ENCODE measurements at places on chromosomes 4 and X.

DNA sequence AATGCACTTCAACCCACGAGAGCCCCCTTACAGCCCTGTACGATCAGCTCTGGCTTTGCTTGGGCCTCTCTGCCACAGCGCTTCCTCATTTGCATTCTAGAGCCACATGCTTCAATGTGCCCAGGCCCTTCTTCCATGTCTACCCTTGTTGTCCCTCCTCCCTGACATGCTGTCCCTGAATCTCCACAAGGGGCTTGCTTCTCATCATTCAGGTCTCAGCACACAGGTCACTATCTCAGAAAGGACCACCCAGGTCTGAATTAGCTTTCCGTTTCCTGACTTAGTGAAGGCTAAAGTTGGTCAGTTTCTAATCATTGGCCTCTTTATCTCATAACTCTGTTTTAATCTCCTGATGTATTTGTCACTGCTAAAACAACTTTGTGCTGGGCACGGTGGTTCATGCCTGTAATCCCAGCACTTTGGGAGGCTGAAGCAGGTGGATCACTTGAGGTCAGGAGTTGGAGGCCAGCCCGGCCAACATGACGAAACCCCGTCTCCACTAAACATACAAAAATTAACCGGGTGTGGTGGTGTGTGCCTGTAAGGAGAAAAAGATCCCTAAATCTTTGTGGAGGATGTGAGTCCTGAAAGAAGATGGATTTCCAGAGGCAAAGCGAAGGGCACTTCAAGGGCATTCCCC, 17.9 kb upstream of the SLC34A2 start:
- DNase-seq: no peak

DNA sequence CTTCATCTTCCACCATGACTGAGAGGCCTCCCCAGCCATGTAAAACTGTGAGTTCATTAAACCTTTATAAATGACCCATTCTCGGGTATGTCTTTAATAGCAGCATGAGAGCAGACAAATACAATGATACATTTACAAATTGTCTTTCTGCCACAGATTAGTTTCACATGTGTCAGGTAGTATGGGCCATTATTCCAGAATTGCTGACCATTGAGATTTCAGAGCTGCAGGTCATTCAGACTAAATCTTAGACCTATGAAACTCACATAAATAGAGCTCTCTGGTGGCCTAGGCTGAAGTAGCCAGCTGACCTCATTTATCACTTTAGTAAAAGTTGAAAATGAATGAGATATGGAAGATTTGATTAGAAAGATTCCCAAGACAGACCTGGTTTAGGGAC, 105.8 kb downstream of the FIP1L1 start:
- no peak for DNase-seq

DNA sequence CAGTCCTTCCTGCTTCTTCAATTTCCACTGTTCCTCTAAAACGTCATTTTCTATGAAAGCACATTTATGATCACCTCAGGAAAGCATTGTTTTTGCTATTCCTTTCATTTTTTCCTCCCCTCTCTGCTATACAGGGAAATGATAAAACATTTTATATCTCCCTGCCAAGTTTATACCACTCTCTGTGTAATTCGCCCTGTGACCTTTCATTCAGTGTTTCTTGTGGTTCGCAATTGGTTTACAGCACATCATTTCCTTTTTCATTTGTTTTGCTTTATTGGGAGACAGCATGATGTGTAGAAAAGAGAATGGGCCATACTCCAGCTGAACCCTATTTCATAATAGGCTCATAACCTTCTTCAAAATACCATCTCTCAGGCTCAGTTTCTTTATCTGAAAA, 99.9 kb upstream of the RAPGEF2 start:
- DNase-seq: no peak

DNA sequence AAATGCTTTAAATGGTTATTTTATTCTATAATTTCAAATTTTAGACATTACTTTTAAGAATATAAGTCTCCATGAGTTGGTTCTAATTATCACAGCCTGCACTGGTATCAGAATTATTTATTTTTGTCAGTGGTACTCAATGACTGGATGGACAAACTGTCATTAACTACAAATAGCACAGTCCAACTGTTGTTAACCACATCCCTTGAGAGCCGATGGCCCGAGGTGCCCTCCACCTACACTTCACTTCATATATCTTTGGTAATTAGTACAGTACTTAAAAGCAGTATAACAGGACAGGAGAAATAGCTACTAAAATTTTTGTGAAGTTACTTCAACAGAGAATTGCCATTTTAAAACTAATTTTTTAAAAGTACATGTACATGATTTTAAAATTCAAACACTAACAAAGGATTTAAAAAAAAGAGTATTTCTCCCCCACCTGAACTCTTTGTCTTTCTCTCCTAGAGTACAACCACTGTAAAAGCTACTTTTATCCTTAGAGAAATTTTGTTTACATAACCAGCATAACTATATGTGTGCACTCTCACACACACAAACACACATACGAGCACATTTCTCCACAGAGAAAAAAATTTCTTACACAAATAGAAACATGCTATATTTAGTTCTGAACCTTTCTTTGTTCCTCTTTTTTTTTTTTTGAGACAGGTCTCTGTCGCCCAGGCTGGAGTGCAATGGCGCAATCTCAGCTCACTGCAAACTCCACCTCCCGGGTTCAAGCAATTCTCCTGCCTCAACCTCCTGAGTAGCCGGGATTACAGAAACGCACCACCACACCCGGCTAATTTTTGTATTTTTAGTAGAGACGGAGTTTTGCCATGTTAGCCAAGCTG, 6.5 kb downstream of the TIFA start:
- DNase-seq: no peak

DNA sequence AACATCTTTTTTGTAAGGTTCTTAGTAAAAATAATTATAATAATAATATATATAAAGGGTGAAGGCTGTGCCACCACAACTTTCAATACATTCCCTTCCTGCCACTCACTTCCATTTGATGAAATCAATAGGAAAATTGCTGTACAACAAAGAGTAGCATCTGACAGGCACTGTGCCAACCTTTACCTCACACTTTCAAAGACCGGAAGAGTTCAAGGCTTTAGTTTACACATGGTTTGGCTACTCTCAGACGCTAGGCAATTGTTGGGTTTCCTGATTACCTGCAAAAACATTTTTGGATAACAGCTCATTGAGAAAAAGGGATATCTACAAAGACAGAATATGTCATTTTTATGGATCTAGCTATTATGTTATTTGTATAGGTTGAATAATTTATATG, 5.5 kb upstream of the ING2 start:
- no peak for DNase-seq

DNA sequence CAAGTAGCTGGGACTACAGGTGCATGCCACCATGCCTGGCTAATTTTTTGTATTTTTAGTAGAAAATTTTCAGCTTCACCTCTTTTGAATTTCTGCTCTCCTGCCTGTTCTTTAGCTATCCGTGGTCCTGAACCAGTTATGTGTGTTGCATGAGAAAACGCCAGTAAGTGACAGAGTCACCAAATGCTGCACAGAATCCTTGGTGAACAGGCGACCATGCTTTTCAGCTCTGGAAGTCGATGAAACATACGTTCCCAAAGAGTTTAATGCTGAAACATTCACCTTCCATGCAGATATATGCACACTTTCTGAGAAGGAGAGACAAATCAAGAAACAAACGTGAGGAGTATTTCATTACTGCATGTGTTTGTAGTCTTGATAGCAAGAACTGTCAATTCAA, 13.9 kb downstream of the ALB start:
- no peak for DNase-seq

DNA sequence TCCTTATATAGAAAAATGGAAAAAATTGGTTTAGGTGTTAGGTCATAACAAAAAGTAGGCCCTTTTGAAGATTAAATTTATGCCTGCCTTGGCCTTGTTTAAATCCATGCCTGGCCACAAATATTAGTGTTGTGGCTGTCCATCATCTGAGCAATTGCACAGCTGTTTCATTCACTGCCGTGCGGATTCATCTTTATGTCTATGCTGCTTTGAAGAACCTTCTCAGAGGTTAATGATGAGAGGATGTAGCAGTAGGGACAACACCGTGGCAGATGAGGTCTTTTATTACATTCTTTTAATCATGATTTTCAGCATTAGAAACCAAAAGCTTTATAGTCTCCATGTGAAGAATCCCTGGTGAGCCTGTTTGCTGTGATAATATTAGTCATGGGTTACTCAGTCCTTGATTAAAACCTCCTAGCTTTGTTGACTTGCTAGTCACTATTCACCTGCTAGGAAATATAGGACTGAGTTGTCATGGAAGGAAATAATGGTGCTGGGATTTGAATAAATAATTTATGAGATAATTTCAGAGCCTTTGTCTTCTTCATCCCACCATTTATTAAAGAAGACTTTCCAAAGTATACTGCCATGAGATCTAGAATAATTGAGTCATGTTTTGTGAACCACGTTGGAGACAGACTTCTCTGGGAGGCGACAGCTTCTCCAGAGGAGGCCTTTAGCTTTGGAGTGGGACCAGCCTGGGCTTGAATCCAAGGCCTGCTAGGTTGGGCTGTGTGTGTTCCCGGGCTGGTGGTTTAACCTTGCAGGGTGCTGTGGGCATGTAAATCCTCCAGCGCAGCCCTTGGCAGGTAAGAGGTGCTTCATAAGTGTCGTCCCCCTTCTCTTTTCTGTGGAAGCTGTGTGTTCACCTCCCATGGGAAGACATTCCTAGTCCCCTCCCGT, 53.5 kb downstream of the PTTG2 start:
- DNase-seq: no peak

- DNase-seq: peak; percentile 64
These were observed 98.3 kb upstream of the MAML3 start for GRCh38 chr4:140252141-140252741.

- no peak for DNase-seq
These were observed 242.8 kb downstream of the EVC2 start for GRCh38 chr4:5465529-5465928.

GRCh38 chr4:165605811-165606210, 227.0 kb downstream of the CPE start:
- DNase-seq: no peak

GRCh38 chr4:65391382-65391781, 278.9 kb downstream of the EPHA5 start:
- no peak for DNase-seq

DNA sequence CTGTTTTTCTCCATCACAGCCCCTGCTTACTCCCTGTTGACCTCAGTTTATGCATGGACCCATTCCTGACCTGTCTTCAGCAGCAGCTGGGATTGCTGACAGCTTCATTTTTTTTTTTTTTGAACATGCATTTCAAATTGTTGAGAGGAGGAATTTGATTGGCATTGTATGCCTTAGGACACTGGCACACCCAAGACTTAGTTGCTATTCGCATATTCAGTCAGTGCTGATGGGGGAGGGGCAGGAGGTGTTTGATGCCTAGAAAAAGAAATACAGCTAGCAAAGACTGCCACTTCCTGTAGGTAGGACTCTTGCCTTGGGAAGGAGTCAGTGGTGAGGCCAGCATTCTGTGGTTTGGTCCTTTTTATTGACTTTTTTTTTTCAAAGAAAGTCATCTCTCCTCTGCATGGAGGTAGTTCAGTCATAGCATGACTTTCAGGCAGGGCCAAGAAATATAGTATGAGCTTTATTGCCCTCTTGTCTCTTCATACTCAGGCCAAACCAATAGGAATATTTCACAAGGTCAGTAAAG, 33.6 kb upstream of the XK start:
- peak; percentile 29 for DNase-seq

GRCh38 chr4:158201876-158202275, 8.4 kb upstream of the TMEM144 start:
- no peak for DNase-seq

GRCh38 chr4:1035510-1035909, 24.1 kb downstream of the FGFRL1 start:
- no peak for DNase-seq

GRCh38 chr4:134408897-134409296, 207.3 kb upstream of the PABPC4L start:
- no peak for DNase-seq

- DNase-seq: peak; percentile 50
These were observed 2.2 kb upstream of the CFI start for GRCh38 chr4:109803924-109804571.

DNA sequence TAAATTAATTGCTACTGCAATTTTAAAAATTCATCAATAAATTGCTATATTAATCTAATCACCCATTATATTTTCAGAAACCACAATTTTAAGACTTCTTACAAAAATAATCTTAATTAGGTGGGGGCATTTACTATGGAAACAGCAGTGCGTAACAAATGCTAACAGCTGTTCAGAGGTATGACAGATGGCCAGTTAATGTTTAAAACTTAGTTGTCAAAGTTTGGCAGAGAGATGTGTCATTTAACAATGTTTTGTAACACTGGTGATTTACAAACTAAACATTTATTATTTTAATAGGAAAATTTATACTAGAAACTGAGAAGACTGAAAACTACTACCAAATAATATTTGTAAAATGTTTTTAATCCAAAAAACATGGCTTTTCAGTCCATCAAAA, 85.2 kb upstream of the GPR34 start:
- DNase-seq: no peak
